SW 1271 (cell line): ENCODE measurements at places on chromosomes 16 and 17.

- DNase-seq, result no peak
Observed at GRCh38 chr16:50696126-50696525, 2.7 kb downstream of the NOD2 start.

DNA sequence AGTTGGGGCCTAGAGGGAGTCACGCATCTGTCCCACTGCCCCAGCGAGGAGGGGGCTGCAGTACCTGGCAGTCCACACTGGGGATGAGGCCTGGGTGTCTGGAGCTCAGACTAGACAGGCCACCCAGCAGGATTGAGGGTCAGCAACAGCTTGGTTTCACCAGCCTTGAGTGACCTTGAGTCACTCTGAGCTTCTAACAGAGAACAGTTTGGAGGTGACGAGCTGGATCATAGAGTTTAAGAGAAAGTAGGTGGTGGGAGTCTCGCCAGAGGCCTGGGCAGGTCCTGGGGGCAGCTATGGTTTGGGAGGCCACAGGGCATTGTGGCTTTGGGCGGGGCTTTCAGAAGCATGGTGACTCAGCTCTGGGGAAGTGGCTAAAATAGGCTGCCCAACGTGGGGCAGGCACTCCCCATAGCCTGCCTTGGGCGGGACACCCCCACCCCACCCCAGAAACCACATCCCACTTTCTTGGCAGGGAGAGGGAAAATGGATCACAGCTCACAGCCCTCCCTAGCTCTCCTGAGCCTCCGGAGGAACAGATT, 20.5 kb downstream of the CDC42EP4 start:
- DNase-seq, result no peak

DNA sequence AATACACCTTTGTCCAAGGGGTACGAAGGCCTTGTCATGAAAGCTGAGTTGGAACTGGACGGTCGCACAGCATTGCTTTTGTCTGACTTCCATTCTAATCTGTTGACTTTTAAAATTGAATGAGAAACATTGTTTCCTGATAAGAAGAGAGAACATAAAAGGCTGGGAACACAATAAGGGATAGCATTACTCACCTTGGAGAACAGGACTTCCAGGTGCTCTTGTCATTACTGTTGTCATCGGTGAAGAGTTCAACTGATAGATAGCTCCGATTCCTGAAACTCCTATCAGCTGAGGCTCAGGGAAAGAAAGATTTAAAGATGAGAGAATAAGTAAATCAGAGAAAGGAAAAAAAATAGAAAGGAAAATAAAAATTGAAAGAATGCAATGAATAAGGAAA, 351.1 kb downstream of the KCNJ2 start:
- no peak for DNase-seq

GRCh38 chr17:1590029-1590746, 27.6 kb upstream of the PITPNA start:
- peak; percentile 67 for DNase-seq

- DNase-seq, result no peak
Observed at GRCh38 chr16:73172241-73172972, 124.5 kb upstream of the ZFHX3 start.

GRCh38 chr17:37220607-37220953, 155.2 kb upstream of the C17orf78 start:
- peak; percentile 17 for DNase-seq

DNA sequence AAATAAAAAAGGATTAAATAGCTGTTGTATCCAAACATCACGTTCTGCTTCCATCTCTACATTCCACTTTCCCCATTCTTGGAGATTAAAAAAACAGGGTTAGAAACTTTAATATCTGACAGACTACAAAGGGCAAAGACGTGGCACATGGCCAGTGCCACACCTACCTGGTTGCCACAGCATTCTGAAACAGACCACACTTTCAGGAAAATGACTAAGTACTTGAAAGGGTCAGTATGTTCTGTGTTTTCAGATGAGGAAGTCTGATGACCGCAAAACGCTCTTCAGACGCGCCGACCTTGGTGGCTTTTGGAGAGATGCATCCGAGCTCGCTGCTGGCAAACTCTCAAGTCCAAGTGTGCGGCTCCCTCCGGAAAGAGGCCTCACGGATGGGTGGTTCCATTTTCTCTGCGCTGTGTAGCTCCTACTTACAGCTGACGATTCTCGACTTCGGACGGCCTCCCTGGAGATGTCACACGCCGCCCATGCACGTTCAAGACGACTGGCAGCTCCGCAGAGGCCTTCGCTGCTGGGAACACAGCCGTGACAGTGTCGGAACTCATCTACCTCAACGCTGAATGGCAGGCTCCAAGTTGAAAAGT, 15.5 kb downstream of the MAP1LC3B start:
- DNase-seq, result no peak

GRCh38 chr16:49590166-49590871, 216.7 kb downstream of the C16orf78 start:
- no peak for DNase-seq

DNA sequence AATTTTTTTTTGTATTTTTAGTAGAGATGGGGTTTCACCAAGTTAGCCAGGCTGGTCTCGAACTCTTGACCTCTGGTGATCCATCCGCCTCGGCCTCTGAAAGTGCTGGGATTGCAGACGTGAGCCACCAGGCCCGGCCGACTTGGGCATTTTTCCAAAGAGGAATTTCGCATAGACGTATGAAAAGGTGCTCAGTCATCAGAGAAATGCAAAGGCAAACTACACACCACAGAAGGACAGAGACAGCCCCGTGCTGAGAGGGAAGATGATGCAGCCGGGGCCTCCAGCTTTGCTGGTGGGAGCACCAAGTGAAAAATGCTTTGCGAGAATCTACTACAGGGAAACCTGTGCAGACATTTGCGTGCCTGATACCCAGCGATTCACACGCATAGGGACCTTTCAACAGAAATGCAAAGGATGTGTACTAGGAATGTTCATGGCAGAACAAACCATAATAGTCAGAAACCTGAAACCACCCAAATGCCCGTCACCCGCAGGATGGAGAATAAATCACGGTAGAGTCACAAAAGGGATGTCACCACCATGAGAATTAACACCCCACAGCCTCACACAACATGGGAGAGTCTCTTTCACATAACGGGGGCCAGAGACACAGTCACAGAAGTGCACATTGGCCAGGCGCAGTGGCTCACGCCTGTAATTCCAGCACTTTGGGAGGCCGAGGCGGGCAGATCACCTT, 5.2 kb downstream of the RAB40B start:
- DNase-seq, result no peak

GRCh38 chr16:78796221-78796866, 696.9 kb downstream of the WWOX start:
- DNase-seq, result peak; percentile 24

DNA sequence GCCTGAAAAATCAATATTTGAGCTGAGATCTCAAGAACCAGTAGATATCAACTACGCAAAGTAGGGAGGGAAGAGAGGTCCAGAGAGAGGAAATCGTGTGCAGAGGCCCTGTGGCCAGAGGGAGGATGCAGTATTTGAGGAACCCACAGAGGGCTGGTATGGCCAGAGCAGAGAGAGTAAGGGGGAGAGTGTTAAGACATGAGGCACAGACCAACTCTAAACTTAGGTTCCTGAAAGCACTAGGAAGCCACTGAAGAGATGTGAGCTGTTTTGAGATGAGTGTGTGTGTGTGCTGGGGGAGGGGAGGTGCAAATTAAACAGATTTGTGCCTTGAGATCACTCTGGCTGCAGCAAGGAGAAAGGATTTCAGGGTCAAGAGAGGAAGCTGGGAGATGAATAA, 10.9 kb downstream of the SLC13A2 start:
- DNase-seq, result no peak

DNA sequence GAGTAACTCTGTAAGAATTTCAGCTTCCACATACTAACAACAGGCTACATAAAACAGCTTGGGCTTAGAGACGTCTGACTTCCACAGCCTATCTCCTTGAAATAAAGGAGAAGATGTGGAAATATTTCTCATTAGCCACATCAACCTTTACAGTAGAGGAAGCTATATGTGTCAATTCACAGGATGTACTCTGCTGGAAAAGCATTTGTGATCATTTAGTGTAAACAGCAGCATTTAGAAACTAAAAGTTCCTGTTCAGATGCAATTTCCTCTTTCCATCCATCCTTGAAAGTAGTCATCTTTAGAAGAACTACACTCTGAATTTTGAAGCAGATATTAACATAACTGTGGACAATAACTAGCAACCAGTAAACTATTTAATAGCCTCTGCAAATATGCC, 46.2 kb downstream of the XPO6 start:
- DNase-seq, result no peak

- DNase-seq, result no peak
Observed at GRCh38 chr17:4110152-4110551, 32.7 kb downstream of the ZZEF1 start.

GRCh38 chr16:50988441-50988840, 162.6 kb downstream of the SALL1 start:
- no peak for DNase-seq

DNA sequence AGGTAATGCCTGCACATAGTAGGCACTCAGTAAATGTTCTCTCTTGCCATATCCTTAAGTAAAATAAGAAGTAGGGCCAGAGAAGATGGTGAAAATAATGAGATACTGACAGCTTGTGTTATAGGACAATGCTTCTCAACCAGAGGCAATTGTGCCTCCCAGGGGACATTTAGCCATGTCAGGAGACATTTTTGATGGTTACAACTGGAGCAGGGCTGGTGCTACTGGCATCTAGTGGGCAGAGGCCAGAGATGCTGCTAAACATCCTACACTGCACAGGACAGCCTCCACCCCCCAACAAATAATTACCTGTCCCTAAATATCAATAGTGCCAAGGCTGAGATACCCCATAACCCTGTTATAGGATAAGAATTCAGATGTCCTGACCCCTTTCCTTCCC, 1.7 kb downstream of the RAD51D start:
- DNase-seq, result peak; percentile 23

DNA sequence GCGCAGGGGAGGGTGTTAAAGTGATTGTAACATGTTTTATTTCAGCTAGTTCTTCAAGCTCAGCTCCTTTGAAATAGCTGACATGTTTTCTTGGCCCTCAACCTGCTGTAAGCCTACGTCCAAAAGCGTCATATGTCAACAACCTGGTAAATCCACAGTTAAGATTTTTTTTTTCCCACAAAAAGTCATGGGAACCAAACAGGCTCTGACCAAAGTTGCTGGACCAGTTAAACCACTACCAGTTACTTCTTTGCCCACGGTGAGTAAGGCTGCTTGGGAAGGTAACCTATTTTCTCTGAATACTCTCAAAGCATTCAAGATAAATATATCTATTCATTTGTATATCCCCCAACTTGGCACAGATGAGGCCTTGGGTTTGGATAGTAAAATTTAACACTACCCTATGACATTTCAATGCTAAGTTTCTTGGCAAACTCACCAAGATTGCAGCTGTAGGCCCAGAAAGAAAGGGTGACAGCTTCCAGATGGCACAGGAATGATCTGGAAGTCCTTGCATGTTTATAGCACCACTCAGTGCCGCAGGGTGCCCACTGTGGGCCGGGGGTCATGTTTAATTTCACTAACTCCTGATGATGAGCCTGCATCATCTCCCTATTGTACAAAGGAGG, 166.2 kb downstream of the XYLT1 start:
- DNase-seq, result no peak

DNA sequence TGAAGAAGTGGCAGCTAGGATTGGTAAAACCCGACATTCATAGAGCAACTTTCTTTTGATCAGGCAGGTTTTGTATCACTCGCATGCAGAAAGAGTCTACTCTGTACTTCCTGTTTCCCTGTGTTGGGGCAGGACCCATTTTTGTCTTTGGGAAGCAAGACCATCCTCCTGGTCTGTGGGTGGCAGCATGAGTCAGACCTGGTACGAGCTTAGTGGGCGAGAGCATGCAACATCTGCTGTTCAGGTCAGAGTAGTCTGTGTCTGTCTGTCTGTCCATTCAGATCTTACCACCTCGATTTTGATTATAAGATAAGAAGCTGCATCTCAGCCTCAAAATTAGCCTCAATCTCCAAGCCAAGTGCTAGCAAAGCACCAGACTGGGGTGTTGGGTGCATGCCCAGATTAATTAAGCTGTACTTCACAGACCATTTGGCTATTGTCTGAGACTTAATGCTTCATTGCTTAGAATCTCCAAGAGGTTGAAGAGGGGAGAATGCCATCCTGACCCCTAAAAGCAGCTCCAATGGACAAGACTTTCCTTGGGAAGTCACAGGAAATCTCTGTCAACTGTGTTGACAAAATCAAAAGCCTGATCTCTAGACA, 110.9 kb downstream of the XYLT1 start:
- no peak for DNase-seq

DNA sequence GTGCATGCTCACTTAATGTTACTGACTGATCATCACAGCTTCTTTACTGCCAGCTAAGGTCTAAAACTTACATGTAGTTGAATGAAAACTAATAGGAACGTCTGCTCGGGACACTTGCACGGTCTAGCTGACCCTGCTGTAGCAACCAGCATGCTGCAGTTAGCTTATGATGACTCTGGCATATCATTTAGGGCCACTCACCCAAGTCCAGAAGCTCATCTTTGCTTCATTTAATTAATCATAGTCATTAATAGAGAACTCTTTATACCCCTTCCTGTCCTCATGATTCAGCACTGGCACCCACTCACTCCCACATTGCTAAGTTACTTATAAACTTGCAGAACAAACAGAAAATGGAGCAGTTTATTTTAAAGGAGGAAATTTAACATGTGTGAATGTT, 136.3 kb downstream of the NLK start:
- no peak for DNase-seq

GRCh38 chr16:84647828-84648594, at the start of gene KLHL36:
Gene KLHL36, plus strand, starts transcription at chr16:84648511. Its CDS starts 2,357 bp downstream, at chr16:84650868.
- peak; percentile 22 for DNase-seq

DNA sequence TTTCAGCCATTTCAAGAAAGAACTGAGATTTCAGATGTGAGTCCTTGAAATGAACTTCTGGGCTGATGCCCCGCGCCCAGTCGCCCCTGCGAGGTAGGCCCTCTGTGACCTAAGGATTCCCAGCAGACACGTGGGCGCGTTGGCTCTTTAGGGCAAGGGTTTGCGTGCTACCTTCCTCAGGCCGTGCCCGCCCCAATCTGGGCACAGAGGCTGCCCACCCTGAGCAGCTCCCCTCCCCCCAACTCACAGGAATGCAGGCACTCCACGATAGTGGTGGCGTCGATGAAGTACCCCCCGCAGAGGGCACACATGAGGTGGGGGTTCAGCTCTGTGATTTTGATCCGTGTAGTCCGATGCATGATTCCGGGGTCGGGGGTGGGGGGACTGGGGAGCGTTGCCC, 8.1 kb downstream of the PCGF2 start:
- DNase-seq, result no peak

DNA sequence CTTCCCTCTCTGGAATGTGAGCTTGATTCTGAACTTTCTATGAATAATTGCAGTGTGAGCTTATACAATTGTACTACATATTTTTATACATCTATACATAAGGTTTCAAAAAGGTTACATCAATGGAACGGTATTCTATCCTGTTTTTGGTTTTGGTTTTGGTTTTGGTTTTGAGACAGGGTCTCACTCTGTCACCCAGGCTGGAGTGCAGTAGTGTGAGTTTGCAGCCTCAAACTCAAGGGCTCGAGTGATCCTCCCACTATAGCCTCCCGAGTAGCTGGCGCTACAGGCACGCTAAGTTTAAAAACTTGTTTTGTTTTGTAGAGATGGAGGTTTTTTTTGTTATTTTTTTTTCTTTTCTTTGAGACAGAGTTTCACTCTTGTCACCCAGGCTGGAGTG, 1.1 kb downstream of the CTRB1 start:
- no peak for DNase-seq
